ENCODE measurements at places on chromosomes 3 and 15.

GRCh38 chr3:173857154-173857553, 459.6 kb downstream of the NLGN1 start:
- DNase-seq = no peak

DNA sequence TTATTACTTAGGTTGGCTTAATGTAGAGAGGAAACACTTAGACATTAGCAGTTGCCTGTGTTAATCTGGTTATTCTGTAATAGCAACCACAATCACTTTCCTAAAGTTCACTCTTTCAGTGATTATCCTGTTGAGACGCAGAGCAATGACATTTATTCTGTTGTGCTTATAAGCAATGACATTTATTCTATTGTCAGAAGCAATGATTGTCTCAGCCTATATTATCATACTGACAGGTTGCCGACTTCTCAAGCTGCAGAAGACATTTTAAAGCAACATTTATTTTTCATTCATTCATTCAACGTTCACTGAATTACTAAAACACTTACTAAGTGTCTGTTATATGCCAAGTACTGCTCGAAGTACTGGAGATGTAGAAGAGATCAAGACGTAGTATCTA, 193.5 kb upstream of the SLITRK3 start:
- no peak for DNase-seq

DNA sequence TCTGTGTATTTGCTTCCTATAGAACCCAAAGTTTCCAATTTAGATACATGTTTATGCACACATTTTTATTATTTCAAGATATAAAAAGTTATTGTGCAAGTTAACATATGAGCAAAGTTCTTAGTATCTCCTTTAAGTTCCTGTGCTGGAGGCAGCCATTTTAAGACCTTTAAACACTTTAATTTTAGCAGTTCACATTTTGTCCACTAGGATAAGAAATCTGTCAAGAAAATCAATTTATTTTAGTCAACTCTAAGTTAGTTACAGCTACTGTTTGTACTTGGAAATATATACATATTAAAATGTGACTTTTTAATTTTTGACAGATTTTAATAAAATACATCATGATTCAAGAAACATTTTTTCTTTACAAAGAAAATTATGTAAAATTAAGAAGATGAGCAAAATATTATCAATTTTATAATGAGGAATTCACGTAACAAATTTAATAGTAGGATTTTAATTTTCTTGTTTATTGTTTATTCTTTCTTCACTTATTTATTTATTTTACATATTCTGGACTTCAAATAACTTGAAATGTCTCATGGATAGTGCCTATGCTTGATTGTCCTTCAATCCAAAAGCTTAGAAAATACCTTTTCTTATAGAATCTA, 402.6 kb upstream of the GBE1 start:
- no peak for DNase-seq

- DNase-seq = no peak
These were observed 119.1 kb downstream of the ROBO2 start for GRCh38 chr3:77158730-77159581.

GRCh38 chr3:180280555-180280954, 243.8 kb upstream of the PEX5L start:
- peak; percentile 12 for DNase-seq

DNA sequence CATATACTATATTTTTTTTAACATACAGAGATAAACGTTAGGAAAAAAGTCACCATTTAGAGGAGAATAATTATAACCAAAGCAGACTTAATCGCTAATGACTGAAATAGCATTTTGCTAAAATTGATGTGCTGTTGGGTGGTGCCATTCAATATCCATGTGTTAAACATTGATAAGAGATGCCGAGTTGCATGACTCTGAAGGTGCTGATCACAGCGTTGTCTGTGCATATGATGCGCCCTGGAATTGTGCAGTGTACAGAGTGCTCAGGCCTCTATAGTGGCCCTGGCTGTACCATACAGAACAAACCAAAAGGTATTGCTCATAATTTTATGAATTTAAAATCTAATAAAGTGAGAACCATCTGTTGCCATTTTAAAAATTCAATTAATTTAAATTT, 168.3 kb downstream of the MEIS2 start:
- DNase-seq = no peak

DNA sequence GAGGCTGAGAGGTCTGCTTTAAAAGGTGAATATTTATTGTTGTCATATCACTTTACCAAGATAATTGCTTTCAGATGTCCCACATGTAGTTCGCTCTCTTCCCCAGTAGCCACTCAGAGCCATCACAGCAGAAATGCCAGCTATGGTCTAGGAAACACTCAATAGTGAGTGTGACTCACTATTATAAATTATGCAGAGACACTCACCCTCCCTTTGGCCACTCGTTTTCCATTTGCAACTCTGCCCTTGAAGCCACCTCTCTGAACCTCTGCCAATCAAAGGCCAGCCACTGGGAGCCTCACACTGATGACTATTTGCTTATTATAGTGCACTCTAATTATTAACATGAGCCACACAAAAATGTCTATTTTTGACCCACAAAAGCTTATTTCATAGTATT, 328.1 kb upstream of the ATP10A start:
- no peak for DNase-seq

DNA sequence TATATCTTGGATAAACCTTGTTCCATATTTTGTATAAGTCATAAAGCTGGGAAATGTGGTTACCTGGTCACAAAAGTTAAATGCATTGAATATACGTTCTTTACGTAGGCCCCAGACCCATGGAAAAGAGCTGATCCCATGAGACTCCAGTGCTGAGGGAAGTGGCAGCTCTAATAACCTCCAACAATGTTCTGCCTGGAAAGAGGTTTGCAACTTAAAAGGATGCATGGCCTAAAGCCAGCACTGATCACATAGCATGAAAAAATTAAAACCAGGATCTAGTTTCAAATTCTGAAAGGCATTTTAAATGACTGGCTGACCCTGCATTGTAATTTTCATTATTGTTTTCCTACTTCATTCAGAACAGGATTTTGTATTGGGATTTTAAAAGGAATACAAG, 27.9 kb upstream of the STRIT1 start:
- no peak for DNase-seq

DNA sequence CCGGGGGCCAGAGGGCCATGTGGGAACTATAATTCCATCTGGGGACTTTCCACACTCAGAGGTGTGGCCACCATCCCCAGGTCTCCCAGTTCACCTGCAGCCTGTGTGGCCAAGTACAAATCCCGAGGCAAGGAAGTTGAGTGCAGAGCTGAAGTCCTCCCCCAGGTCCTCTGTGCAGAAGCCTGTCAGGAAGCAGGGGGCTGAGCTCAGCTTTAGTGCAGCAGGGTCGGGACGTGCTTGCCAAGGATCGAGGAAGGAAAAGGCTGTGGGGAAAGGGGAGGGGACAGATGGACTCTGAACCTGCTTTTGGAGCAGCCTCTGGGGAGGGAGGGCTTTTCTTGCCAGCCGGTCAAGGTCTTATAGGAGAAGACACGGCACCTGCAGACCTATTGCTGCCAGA, 67.7 kb downstream of the CHRNA7 start:
- DNase-seq = no peak

DNA sequence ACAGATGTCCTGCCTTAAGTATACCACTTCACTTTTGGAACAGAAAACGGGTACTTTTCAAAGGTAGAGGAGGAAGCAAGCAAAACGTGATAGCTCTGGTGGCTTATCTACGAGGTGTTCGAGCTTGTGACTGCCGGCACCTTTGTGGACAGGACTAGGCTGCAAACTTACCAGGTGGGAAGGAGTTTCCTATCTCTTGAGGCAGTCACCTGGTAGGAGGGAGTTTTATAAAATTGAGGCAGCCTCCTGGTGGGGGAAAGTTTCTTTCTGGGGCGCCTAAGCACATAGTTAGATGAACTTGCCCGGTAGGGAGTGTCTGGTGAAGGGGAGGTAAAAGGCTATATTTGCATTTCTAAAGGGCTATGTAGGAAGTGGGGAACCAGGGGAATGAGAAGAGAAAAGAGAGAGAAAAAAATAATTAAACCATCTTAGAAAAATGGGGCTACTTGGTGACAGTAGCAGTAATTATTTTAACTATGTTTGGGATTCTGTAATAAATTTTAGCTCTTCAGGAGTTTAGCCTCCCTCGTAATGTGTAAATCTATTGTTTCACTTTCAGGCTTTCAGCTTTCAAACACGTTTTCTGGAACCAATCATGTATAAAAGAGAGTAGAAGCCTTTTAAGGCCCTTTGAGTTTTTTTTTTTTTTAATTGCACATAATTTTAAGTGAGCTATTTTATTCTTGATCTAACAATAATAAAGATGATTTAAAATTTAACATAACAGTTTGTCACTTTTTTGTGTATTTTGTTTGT, 131.0 kb downstream of the IL5RA start:
- DNase-seq = no peak

DNA sequence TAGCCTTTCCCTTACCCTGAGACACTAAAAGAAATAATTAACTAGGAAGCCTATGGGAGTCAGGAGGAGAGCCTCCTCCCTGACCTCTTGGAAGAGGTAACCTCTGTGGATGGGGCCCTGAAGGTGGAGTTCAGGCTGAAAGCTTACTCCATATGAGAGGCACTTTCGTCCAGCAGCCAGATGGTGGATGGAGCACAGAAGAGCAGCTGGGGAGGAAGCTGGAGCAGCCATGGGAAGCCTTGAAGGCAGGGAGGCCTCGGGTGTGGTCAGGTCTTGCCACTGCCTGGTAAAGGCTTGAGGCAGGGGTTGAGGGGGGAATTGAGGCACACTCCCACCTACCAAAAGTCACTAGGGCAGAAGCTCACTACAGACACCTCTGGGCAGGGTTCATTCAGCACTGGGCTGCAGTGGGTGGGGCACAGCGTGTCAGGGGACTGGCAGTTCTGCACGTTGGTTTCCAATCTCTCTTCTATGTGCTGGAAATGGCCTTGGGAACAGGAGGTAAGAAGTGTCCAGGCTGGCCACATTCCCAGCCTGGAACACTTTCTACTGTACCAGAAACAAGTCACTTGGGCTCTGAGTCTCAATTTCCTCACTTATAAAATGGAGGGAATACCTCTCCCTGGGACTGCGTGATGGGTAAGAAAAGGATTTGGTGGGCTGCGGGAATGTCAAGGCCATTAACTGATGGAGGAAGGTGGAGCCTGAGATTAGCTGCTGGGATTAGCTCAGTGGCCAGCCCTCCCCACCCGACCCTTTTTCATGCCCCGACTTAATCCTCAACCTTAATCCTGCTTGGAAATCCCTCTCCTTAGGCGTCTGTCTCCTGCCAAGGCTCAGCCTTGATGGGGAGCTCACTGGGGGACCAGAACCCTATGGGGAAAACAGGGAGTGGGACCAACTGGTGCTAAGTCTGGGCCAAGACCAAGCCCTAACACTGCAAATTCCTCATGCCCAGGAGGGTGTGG, 5.4 kb downstream of the PCBP4 start:
- DNase-seq = no peak

DNA sequence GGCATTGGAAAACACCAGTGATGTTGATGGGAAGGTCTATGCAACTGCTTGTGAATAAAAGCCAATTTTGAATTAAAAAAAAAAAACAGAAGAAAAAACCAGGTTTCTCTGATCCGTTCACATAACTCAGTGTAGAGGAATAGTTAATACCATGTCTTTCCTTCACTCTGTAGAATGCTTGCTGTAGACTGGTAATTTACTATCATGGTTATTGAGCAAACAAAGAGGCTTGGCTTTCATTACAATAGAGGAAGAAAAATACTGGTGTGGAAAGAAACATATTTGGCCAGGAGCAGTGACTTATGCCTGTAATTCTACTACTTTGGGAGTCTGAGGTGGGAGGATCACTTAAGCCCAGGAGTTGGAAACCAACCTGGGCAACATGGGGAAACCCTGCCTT, 41.1 kb downstream of the GATM start:
- DNase-seq = no peak

GRCh38 chr3:84724877-84725276, 233.9 kb upstream of the CADM2 start:
- DNase-seq = no peak

DNA sequence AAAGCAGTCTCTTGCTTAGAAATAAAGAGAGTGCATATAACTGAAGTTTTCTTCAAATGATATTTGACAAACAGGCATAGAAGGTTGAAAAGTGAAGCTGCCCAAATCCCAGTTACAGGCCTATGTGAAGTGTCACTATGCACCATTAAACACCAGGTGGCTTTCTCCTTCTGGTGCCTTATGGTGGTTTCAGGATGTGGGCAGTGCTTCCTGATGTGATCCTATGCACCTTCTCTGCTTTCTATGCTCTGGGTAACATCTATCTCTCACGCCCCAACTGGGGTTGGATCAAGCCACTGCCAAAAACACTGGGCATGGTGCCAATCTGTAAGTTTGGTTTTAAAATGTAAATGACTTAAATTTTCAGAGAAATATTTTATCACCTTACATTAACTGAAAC, 744.7 kb downstream of the TUSC7 start:
- DNase-seq = no peak

GRCh38 chr3:45153658-45154437, 7.7 kb upstream of the CDCP1 start:
- DNase-seq = no peak

- DNase-seq = no peak
These were observed 29.1 kb upstream of the MAP6D1 start for GRCh38 chr3:183854318-183855035.

- no peak for DNase-seq
These were observed 10.7 kb upstream of the TASOR start for GRCh38 chr3:56693750-56694149.

GRCh38 chr15:57705746-57706404, 639 bp upstream of the POLR2M start:
- no peak for DNase-seq

DNA sequence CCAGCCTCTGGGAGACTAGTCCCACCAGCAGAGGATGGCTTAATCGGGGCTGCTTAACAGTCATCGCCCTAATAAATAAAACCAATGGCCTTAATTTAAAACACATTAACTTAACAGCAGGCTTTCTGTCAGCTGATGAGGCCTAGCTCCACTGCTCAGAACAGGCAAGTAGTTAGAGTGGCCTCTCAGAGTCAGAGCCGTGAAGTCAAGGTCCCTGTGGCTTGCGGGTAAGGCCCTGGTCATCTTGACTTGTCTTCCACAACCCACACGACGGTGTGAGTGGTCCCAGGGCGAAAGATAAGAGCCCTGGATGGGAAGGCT, 11.8 kb downstream of the XXYLT1 start:
- DNase-seq = no peak

GRCh38 chr15:58268746-58269267, 130.6 kb downstream of the AQP9 start:
- DNase-seq = no peak

GRCh38 chr3:49623071-49623470, 51.1 kb upstream of the APEH start:
- DNase-seq = no peak

DNA sequence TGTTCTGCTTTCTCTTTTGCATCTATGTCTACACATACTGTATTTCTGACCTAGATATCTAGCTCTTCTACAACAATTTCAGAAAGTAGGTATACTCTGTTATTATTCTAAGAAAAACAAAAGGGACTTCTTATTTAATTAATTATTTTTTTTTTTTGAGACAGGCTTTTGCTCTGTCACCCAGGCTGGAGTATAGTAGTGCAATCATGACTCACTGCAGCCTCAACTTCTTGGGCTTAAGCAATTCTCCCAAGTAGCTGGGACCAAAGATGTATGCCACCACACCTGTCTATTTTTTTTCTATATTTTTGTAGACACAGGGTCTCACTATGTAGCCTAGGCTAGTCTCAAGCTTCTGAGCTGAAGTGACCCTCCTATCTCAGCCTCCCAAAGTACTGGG, 130.6 kb downstream of the MBNL1 start:
- DNase-seq = no peak

- peak; percentile 79 for DNase-seq
These were observed 559.8 kb upstream of the CBLB start for GRCh38 chr3:106428565-106428994.

All from hepatic stellate cell (primary cell).